ENCODE measurements at places on chromosomes 2 and 18.

GRCh38 chr2:208013285-208014178 is 11.8 kb downstream of the PLEKHM3 start:
- no peak overlapping the region for H3K27ac ChIP-seq
- peaks cover 4% of the 10 kb centered on the region for H3K4me1 ChIP-seq
- no peak for DNase-seq
- no peaks in the 10 kb centered on the region for H3K36me3 ChIP-seq
- H3K4me3 ChIP-seq = no peak overlapping the region

DNA sequence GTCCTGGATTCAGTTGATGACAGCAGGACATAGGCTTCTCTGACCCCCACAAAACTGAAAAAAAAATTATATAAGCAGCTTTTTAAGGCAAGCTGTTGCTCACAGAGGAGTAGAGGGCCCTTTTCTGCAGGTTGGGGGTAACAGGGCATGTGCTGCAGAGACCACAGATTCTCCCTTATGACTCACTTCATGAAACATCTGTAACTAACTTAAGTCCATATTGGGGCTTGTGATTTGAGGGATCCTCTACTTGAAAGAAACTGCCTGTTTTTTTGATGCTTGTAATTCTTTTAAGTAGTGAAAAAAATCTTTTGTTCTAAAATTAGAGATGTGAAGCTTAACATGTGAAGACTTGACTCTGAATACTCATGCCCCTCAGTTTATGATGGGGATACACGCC is 33.4 kb downstream of the XRCC5 start:
- H3K27me3 ChIP-seq = no peaks in the 10 kb centered on the region
- no peak overlapping the region for H3K4me3 ChIP-seq
- no peak overlapping the region for H3K27ac ChIP-seq
- H3K4me1 ChIP-seq = peaks cover 10% of the 10 kb centered on the region
- H3K36me3 ChIP-seq = peaks cover 36% of the 10 kb centered on the region

DNA sequence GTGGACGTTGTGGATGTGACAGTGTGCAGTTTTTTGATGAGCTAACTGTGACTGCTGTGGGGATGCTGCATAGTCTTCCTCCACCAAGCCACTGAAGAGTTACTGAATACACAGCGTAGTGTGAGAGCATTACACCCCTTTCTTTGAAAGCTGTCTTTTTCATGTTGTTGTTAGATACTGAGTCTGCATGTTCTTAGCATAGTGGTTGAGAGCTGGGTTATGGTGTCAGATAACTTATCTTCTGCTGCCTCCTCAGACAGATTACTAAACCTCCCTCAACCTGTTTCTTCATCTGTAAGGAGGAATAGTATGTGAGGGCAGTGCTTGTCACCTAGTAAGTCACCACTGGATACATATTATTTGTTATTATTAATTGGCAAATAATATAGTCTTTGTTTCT is 63.2 kb downstream of the CEP192 start:
- H3K4me3 ChIP-seq = no peak overlapping the region
- H3K4me1 ChIP-seq = no peaks in the 10 kb centered on the region
- no peak overlapping the region for H3K27ac ChIP-seq

- peak overlapping the region; percentile 17 for H3K4me3 ChIP-seq
- peaks cover 18% of the 10 kb centered on the region for H3K36me3 ChIP-seq
- peak overlapping the region; percentile 97 for H3K27ac ChIP-seq
- H3K4me1 ChIP-seq = peaks cover 84% of the 10 kb centered on the region
These were observed 68.3 kb downstream of the SPTBN1 start for GRCh38 chr2:54524226-54524991.

DNA sequence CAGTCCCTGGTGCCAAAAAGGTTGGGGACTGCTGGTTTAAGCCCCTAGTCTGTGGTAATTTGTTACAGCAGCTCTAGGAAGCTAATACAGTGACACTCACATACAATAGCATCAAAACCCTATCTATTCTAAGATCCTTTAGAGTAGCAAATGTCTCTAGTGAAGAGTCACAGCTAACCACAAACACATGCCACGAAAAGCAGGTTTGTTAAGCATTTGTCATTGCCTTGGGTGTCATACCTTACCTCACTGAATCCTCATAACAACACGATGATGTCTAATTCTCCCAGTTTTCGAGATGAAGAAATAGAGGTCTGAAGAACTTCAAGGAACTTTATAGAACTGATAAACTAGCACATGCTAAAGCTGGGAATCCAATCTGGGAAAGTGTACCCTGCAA is 29.6 kb upstream of the RNF152 start:
- no peak overlapping the region for H3K27ac ChIP-seq
- H3K4me3 ChIP-seq = no peak overlapping the region
- H3K27me3 ChIP-seq = no peaks in the 10 kb centered on the region
- DNase-seq = no peak
- peaks cover 6% of the 10 kb centered on the region for H3K4me1 ChIP-seq

GRCh38 chr2:148569221-148569620 is 75.3 kb upstream of the EPC2 start:
- no peak for DNase-seq
- H3K36me3 ChIP-seq = no peaks in the 10 kb centered on the region
- H3K27me3 ChIP-seq = no peaks in the 10 kb centered on the region
- H3K27ac ChIP-seq = no peak overlapping the region
- no peak overlapping the region for H3K4me3 ChIP-seq
- H3K4me1 ChIP-seq = no peaks in the 10 kb centered on the region

DNA sequence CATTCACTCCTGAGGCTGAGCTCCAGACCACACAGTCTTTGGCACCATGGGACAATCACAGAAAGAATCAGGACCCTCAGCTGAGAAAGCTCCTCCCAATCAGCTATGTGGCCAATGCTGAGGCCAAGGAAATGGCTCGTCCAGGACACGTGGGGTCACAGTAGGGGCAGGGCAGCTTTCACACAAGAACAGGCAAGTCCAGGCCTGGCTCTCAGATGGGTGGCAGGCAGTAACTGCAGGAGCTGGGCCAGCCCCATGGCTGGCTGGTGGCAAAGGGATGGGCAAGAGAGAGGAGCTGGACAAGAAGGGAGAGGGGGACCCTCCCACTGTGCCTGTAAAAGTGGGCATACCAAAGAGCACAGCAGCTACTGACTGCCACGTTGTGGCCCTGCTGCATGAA is 12.2 kb upstream of the EDAR start:
- DNase-seq = no peak
- H3K27me3 ChIP-seq = peaks cover 16% of the 10 kb centered on the region
- H3K4me1 ChIP-seq = peaks cover 13% of the 10 kb centered on the region
- H3K4me3 ChIP-seq = no peak overlapping the region
- no peaks in the 10 kb centered on the region for H3K36me3 ChIP-seq

All from chondrocyte (in vitro differentiated cells).